ENCODE measurements at places on chromosomes 16 and 17. TPM values are rescaled to one million over a fixed set of nuclear protein-coding genes. Genes with fewer than 3 reads are reported as not detected.

The PDILT gene
- total RNA-seq, result not detected

The SNX20 gene
- total RNA-seq, result not detected

The ZSCAN10 gene
- not detected for total RNA-seq

The CMTM3 gene
- total RNA-seq, result 85.6 TPM

The TP53TG3 gene
- 0.66 TPM for total RNA-seq

The BICDL2 gene
- not detected for total RNA-seq

The PTGES3L gene
- 1.2 TPM for total RNA-seq

The KRTAP1-5 gene
- total RNA-seq, result not detected

The ARHGAP44 gene
- total RNA-seq, result 2.4 TPM

The CDK3 gene
- 4.6 TPM for total RNA-seq

The UTS2R gene
- total RNA-seq, result not detected

The RCVRN gene
- total RNA-seq, result not detected

The C16orf54 gene
- not detected for total RNA-seq

The PSMB10 gene
- total RNA-seq, result 55.7 TPM

The CD79B gene
- 0.16 TPM for total RNA-seq

The KCNJ12 gene
- total RNA-seq, result 1.7 TPM

The CACNG1 gene
- total RNA-seq, result not detected

The METTL22 gene
- 25.4 TPM for total RNA-seq
